ENCODE measurements at places on chromosomes 6 and 20.

DNA sequence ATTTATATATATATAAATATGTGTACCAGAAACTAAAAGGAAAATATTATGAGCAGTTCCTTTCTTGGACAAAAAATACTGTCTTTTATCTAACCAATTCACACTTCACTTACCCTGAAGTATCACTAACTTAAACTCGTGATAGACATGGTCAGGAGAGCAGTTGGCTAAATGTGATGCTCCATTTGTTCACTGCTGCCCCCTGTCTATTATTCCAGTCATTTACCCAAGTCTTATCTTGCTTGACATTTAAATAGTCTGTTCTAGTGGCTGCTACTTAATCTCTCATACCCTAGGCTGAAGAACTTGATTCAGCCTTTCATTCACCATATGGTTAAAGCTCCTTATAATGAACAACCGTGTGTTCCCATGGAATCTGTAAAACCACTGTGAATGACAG lies 789.6 kb upstream of the EYS start:
- no peak for DNase-seq

GRCh38 chr6:33794910-33795623 lies 6.1 kb upstream of the LEMD2 start:
- DNase-seq = no peak

DNA sequence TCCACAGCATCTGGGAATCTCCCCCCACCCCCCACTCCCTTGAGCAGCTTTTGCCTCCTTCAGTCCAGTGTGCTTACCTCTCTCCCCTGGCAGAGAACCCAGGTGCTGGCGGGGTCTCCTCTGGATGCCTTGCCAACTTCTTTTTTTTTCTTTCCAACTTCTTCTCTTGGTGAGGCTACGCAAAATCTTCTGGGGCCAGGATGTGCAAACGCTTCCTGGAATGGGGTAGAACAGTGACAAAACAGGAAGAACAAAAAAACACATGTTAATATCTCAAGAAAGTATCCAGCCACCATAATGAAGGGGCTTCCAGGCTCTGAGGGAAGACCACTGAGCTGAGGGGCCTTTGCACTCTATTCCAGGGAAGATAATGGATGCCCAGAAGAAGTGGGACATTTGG lies 53.9 kb upstream of the DDR1 start:
- no peak for DNase-seq

DNA sequence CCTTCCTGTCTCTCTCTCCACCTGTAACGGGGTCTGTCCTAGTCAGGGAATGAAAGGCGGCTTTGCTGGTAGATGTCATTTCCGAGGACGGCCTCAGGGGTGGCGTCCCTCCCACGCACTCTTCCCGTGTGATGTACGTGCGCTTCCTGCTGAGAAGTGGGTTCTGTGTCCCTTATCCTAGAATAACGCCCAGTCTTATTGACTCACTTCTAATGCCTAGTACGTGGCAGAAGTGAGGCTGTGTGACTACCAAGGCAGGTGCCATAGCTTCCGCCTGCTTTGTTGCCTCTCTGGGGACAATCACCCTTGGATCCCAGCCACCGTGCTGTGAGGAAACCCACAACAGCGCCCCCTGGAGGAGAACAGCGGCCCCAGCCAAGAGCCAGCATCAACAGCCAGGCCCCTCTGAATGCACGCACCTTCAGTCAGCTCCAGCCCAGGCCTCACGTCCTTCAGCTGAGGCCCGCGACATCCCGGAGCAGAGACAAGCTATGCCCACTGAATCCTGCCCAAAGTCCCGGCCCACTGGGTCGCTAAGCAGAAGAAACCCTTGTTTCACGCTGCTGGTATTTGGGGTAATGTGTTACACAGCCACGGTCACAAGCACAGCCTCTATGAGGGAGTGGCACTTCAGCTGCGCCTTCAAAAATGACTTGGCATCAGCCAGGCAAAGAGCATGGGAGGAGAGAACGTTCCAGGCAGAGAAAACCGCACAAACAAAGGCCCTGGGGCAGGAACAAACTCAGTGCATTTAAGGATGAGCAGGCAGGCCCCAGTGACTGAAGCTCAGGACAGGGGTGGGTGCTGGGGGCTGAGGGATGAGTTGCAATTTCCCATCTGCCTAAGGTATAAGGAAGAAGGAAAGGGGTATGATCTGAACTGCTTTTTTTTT lies 224.2 kb downstream of the NFATC2 start:
- no peak for DNase-seq

- no peak for DNase-seq
Measured at GRCh38 chr20:3167738-3168078, 5.6 kb downstream of the LZTS3 start.

- no peak for DNase-seq
Measured at GRCh38 chr6:107355659-107356058, 103.7 kb downstream of the PDSS2 start.

DNA sequence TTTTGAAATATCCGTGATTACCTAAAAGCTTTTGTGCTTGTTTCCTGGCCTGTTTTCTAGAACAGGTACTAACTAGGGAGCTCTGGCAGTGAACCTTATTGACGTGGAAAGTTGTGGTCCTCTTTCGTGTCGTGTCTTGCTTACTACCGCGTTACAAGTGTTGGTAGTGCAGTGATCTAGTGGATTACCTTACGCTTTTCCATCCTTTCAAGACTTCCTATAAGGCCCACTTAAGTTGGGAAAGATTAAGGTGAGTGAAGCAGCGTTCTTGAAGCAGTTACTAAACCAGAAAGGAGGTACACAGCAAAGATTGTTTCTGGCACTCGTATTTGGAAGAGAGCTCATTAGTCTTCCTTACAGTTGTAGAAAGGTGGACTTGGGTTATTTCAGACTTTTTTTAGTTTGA lies 1.9 kb downstream of the PNRC1 start:
- no peak for DNase-seq

DNA sequence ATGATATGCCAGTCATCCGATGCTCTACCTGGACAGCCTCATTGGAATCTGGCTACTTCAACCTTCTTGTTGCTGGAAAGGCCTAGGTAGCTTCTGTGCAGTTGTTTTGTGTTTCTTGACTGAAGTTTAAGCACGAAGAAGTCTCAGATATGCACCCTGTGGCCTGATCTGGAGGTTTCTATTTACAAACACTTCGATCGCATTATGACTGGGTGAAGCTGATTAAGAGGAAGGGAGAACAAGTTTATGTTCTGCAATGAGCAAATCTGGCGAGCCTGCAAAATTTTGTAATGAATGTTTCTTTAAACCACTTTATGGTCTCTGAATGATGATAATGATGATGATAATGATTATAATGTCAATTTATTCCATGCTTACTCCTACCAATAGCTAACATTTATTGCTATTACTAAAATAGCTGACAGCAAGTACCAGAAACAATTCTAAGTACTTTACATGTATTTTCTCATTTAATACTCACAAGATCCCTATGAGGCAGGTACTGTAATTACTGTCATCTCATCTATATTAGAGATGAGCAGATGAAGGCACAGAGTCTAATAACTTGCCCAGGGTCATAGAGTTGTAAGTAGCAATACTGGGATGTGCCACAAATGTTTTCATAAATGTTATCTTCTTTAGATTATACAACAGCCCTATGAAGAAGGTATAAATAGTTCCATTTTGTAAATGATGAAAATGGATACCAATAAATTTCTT lies 126.1 kb upstream of the UST start:
- no peak for DNase-seq

- peak; percentile 73 for DNase-seq
Measured at GRCh38 chr6:26158581-26159356, 71.5 kb downstream of the HFE start.

DNA sequence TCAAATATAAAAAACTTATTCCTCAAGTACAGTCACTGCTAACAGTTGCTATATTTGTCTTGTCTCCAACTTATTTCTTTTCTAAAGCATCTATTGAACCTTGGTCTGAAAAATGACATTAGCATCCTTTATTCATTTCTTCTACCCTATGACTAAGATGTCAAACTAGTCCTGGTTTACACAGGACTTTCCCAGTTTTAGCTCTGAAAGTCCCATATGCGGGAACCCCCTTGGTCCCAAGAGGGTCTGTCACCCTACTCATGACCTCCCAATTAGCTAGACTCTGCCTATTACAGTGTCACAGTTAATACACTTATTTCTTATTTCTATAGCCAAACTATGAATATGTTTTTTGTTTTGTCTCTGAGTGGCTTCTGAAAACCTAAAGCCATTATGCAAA lies 37.1 kb downstream of the PLEKHG1 start:
- DNase-seq = no peak

DNA sequence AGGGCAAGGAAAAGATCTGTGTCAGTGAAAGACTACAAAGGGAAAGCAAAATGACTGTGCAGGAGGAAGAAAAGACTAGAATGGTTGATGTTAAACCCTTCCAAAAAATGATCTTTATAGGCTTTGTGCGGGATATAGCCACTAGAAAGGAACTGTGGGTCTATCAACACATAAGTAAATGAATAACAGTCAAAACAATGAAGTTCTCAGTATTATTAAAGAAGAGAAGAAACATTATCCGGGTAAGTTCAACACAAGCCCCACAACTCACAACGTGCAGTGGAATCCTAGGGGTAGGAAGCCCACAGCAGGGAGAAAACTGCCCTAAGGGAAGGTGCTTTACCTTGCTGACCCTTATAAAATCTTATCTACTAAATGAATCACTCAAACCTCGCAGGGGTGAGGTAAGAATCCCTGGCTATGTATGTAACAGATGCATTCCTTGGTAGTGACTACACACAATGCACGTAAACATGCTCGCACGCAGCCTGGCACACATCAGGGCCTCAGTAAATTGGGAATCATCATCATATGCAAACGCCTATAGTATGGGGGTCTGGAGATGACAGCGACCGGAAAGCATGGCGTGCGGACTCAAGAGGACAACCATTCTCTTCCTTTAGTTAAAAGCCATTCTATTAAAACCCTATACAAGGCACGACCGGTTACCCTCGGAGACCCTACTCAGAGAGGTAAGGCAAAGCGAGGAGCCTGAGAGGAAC lies 11.3 kb downstream of the TFAP2A start:
- no peak for DNase-seq

DNA sequence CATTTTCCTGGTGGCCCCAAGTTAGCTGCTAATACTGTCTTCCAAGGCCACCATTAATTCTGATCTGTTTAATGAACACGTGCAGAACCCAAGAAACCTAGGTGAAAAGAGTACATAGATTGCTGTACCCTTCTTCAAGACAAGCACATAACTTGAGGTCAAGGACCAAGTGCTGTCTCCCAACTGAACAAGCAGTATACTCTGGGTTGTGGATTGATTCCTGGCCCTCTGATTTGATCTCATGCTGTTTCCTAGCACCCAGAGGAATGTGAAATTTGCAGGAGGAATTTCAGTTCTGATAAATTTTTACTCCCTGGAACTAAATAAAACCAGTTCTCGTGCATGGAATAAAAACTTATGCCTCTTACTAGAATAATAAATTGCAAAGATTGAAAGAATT lies 75.6 kb downstream of the MTFR2 start:
- DNase-seq = no peak

DNA sequence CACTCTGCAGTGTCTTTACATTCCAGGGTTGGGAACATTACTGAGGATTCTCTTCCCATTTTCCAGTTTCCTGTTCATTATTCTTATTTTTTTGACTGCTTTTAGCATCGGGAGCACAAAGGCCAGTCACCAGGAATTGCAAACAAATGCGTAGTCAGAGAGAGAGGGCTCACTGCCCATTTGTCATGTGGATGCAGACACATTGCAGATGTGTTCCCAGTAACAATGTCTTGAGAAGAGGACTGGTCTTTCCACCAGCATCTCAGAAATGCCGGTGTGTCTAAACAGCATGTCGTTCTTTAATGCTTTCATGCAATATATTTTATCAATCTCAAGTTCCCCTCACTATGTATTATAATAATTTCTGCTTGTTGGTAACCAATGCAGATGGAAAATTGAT lies 952 bp upstream of the TAAR6 start:
- DNase-seq = no peak

- no peak for DNase-seq
Measured at GRCh38 chr6:143971482-143972205, 36.4 kb downstream of the PLAGL1 start.

- no peak for DNase-seq
Measured at GRCh38 chr6:53903357-53903756, 108.6 kb downstream of the LRRC1 start.

GRCh38 chr6:22357724-22358189 lies 60.9 kb upstream of the PRL start:
- DNase-seq = no peak

- DNase-seq = no peak
Measured at GRCh38 chr20:2603816-2604505, 48.5 kb upstream of the NOP56 start.

DNA sequence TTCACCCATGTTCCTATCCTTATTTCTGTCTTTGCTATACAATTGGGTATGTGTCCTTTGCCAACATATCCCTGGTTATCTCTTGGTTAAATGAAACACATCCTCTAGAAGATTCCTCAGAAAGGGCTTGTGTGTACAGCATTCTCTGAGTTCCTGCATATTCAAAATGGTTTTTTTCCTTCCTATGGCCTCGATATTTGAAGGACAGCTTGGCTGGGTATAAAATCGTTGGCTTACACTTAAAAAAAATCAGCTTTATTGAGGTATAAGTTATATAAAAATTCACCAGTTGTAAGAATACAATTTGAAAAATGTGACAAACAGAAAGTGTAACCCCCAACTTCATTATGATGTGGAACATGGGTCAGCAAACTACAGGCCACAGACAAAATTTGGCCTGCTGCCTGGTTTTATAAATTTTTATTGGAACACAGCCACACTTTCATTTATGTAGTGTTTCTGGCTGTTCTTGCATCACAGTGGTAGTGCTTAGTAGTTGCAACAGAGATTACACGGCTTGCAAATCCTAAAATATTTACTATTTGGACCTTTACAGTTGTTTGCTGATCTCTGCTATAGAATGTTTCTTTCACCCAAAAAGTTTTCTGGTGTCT lies 16.7 kb downstream of the PCMT1 start:
- no peak for DNase-seq

- DNase-seq = no peak
Measured at GRCh38 chr6:108766886-108767285, 81.3 kb upstream of the ARMC2 start.

DNA sequence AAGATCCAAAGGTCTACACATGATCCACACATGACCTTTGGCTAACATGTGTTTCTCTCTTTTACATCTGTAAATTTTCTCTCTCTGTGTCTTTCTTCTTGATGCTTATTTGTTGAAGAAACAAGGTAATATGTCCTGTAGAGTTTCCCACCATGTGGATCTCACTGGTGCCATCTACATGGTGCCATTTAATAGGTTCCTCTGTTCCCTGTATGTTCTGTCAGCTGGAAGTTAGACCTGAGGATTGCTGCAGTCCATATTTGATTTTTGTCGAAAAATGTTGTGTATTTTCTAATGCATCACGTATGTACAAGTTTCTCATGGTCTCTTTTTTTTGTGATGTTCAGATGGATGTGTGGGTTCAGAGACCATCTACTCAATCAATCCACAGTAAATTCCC lies 30.0 kb downstream of the FOXA2 start:
- DNase-seq = no peak

Measured in left hindlimb (tissue), 1 donor.